ENCODE measurements at places on chromosomes 16 and 17.

DNA sequence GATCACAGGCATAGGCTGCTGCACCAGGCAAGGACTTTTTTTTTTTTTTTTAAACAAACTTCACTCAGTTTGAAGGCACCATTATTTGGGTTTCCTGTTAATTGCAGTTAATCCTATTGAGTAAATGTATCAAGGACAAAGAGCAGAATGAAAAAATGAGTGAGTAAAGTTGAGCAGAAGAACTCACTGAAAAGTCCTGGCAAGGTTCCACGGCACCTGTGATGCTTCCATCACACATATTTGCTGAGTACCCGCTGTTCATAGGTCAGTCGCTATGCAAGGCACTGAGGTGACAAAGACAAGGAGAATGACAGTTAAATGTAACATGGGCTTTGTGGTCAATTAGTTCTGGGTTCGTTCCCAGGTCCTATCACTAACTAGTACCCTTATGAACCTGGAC, 670.0 kb downstream of the MAF start:
- DNase-seq = no peak

DNA sequence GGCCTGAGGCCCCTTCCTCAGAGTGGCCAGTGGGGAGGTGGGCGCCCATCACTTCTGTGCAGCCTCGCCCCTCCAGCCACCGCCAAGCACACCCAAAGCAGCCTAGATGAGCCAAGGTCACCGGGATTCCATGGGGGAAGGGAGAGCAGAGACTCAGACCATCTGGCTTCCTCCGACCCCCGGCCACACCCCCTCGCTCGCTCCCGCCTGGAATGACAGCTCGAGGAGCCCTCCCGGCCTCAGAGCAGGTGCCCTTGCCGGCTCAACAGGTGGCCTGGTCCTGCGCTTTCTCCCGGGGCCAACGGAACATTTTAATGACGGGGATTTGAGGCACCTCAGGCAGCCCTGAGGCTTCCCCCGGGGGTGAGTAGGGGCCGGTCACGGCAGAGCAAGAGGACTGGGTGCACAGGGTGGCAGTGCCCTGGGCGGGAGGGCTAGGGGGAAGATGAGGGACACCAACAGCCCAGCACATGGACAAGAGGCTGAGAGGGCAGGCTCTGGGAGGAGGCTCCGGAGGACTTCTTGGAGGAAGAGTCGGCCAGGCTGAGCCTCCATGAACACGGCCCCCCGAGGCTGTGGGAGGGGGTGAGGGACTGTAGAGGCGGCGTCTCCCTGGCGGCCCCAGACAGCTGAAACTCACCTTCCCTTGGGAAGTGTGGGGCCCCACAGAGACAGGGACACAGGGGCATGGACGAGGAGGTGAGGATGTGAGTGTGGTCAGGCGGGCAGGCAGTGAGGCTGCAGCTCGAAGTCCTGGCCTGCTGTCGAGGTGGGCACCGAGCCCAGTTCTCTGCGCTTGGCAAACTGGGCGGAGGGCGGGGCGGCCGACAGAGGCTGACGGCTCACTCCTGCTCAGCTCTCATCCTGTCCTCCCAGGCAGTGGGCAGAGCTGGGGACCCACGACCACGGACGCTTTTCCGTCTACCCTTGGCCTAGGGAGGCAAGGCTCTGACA, 12.5 kb upstream of the C1QTNF8 start:
- no peak for DNase-seq

DNA sequence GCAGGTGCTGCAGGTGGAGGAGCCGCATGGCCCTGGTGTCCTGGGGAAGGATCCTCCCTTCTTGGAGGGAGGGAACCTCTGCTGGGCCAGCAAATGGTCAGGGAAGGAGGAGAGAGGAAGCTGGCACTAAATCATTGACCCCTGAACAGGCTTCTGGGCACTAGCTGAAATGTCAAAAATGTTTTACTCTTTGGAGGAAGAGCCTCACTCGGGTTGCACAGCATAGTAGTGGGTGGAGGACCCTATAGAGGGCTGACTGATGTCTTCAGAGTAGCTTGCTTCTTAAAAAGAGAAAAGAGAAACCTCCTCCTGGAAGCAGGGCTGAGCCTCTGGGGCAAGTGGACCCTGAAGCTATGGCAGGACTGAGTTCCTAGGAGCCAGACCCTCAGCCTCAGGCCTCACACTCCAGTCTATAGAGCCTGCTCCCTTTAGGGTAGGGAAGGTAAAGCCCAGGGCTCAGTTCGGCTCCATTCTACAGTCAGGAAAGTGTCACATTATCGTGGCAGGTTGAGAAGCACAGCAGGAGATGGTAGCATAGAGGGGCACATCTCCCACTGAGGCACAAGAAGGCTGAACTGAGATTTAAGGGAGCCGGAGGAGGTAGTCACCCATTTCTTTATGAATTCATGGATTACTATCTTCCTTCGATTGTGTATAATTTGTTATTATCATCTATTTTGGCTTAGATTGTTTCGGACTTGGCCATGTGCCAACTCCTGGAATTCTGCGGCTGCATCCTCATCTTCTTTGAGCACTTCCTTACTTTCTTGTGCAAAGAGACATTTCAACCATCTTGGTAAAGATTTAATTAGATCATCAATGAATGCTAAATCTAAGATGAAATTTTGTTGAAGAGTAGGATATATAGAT, 7.3 kb upstream of the CUEDC1 start:
- DNase-seq = no peak

DNA sequence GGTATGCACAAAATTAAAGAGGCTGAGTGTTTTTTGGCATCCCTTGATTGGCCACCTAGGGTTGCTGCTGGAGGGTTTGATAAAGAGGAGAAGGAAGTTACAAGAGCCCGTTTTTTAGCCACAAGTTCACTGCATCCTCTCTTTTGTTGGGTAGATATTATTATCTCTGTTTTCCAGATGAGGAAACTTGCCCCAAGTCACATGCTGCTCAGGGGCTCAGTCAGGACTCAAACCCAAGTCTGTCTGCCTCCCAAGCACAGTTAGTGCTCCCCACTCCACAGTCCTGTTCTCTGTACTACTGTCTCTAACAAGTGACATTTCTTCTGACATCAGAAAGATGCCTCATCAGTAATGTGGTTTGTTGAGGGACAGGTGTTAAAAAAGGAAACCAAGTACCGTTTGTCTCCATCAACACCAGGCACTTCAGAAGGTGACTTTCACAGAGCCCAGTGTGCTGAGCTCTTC, 1.4 kb downstream of the NT5M start:
- no peak for DNase-seq

DNA sequence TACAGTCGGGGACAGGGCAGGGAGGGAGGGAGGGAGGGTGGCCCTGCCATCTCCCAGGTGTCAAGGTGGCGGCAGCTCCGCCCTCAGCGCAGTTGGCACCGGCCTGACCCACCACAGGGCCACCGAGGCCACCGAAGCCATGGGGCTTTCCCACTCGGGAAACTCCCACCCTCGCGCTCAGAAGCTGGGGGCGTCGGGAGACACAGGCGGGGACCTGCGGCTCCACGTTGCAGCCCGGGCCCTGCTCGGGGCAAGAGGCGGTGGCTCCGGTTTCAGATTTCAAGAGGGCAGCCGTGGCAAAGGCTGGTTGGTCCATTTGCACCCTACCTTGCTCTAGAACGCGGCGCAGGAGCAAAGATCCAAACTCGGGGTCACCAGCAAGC, 544 bp downstream of the CYB561 start:
- DNase-seq = no peak

GRCh38 chr17:39581759-39582085, 26.0 kb downstream of the NEUROD2 start:
- no peak for DNase-seq

DNA sequence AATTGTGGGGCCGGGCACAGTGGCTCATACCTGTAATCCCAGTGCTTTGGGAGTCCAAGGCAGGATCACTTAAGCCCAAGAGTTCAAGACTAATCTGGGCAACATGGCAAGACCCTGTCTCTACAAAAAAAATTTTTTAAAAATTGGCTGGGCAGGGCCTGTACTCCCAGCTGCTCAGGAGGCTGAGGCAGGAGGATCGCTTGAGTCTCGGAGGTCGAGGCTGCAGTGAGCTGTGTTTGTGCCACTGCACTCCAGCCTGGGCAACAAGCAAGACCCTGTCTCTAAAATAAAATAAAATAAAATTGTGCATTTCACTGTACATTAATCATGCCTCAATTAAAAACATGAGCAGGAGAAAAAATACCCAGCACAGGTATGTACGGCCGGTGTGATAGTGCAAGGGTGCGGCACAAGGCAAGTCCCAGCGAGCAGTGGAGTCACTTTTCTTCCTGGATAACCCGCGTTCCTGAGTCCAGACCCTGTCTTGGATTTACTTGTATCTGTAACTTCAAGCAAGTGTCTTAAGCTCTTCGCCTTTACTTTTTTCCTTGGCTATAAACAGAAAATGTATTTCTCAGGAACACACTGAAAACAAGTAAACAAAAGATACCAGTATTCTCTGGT, 11.4 kb downstream of the ZDHHC7 start:
- no peak for DNase-seq

DNA sequence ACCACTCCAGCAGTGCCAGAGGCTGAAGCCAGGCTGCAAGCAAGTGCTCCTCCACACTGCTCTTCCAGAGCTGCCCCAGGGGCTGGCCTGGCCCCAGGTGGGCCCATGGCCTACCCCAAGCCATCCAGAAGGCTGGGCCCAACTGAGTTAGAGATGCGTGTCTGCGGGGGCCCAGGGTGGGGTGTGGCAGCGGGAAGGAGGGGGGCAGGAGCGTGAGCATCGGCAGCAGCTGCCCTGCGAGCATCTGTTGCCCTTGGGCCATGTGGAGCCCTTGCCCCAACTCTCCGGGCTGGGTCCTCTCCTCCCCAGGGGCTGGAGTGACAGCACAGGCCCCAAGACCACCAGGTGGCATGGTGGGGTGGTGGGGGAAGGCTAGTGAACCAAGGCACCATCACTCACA, 7.3 kb upstream of the SREBF1 start:
- DNase-seq = no peak

DNA sequence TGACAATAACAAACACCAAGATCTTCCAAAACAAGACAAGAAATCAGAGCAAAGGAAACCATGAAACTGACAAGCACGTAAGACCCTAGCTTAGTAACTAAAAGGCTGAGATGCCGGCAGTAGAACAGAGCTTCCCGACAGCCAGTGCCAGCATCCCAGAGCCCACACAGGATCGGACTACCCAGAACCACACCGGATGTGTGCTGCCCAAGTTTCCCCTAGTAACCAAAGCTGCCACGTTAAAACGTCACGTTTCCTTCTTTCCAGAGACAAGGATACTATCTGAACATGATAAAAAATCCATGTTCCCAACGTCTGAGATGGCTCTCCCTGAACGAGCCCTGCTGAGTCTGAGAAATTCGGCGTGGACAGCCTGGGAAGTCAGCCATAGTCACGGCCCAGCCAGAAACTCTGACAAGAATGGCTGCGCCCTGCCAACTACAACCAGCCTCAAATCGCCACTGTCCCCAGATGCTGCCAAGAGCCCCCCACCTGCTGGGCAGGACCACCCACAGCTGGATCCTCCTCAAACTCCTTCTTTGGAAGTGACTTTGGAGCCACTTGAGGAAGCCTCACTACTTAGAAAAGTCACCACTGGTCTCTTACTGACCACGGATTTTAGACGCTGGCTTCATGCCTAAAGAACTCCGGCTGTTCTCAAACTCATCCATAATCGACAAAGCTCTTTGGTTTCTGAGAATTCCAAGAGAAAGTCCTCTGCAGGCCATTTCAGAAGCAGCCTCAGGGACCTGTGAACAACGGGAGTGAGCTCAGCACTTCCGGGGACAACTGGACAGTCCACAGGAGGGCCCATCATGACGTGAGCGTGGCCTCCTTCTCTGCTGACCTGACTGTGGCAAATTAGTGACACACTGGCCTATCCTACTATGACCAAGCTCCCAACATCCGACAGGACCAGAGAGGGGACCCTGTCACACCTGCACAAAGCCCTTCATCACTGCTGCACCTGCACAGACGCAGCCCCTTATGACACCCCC, 16.7 kb downstream of the CCDC57 start:
- DNase-seq = no peak

DNA sequence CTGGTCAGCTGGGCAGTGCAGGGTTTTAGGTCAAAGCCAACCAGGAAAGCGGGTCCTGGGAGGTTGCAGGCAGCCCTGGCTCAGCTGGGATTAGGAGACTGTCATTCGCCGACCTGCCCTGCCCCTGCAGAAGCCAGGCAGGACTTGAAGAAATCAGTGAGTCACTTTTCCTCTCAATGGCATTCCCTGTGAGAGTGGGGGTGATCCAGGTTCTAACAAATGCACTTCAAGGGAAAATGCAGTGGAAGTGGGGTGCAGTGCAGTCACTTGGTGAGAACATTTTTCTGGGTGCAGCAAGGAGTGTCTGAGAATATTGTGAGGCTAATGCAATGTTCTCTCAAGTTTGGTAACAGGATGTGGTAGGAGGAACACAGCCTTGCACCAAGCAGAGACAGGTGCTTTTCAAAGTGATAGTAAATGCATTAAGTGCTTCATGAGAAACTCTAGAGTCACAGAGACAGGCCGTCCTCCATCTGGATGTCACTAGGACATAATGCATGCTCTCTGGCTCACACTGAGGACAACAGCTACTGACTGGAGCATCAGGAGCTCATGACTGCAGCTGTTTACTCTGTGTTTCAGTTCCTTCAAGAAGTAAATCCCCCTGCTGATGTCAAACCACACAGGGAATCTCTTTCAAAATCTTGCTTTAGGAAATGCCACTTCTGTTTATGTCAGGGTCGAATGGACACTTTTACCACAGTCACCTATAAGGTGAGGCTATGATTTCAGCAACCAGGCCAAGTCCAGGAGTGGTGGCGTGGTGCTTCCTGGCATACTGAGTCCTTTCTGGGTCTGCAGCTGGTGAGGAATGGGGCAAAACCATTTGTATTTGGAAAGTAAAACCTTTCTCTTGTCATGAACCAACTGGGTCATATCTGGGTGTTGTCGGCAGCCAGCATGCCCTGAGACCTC, 16.7 kb downstream of the CDK5R1 start:
- DNase-seq = no peak

DNA sequence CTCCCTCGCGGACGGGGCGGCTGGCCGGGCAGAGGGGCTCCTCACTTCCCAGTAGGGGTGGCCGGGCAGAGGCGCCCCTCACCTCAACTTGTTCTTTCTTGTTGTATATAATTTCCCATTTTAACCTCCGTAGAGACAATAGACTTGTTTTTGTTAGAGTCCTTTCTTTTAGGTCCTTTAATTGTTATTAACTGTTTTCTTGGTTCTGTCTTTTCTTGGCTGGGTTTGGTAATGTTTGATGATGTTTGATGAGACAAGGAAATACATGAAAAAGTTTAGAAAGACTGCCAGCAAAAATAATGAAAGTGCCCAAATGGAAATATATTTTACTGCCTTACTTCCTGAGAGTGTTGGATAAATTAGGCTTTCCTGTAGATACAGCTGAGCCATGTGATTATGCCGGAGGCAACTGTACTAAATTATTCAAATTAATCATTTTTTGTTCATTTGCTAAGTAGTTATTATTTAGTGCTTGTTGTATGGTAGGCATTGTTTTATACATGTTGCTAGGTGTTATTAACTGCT, 30.9 kb downstream of the PRPSAP2 start:
- no peak for DNase-seq

- no peak for DNase-seq
Measured at GRCh38 chr16:1820096-1820945, 6.3 kb downstream of the HAGH start.
